Midbrain (tissue), 1 donor: ENCODE measurements at places on chromosomes 2 and 18.

GRCh38 chr18:63063171-63063570, 256.4 kb downstream of the BCL2 start:
- DNase-seq: no peak

DNA sequence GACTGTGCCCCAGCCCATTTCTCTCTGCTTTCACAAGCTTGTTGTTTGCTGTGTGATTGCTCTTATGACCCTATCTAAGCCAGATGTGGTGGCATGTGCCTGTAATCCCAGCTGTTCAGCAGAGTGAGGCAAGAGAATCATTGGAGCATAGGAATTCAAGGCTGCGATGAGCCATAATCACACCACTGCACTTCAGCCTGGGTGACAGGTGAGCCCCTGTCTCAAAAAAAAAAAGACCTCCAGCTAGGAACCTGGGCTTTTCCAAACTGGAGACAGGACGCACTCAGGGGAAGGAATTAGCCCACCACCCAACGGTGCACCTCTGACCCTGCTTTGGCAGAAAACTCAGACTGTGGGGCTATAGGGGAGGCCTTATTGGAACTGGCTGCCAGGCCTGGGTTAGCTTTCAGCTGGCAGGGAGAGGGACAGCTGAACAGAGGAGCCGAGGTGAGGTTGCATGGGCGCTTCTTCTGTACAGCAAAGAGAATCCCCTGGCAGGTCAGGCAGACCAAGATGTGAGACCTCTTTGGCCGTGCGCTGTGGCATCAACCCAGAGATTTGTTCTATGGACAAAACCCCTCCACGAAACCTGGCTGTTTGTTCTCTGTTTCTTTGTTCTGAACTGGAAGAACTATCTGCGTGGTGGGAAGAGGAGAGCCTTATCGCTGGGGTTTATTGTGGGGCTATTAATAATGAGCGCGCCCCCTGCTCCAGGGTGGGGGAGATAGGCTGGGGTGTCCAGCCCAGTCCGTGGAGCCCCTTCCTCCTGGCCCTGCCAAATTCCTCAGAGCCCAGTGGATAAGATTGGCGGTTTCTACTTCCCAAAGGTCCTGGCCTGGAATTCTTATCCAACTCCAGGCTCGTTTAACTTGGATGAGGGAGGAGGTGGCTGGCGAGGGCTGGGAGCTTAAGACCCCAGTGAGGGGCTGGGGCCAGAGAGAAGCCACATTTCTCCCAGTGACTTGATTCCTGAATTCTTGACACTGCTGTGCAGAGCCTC, 38.8 kb upstream of the SMAD7 start:
- no peak for DNase-seq

- DNase-seq: no peak
Observed at GRCh38 chr2:70010576-70011111, 49.2 kb upstream of the ASPRV1 start.

DNA sequence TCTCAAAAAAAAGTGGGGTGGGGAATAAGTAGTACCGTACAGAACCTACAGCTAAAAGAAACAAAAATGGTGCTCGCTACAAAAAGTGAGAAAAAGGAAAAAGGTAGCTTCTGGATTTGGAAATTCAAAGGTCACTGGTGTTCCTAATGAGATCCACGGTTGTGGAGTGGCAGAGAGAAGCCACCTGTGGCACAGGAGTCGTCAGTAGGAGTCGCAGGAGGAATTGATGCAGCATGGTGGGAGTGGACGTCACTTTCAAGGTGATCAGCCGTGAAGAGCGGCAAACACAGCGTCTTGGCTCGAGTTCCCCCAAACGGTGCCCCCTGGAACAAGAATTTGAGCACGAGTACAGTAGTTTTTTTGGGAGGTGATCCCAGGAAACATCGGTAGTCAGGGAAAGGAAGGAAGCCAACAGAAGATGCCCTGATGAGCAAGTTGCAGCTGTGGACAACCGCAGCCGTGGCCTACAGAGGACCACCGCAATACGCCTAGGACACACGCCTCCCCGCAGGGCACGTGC, 1.4 kb upstream of the TTL start:
- DNase-seq: no peak

DNA sequence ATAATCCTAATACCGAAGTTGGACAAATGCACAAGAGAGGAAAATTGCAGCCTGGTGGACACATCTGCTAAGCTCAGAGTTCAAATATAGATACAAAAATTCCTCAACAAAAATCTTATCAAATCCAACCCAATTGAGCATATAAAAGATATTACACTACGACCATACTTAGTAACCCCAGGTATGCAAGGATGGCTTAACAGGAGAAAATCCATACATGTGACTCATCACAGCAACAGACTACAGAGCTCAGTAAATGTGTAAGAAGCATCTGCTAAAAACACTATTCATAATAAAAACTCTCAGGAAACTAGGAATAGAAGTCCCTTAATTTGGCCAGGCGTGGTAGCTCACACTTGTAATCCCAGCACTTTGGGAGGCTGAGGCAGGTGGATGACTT, 28.3 kb downstream of the HS6ST1 start:
- DNase-seq: no peak

- no peak for DNase-seq
Observed at GRCh38 chr2:120949027-120949956, 213.6 kb downstream of the GLI2 start.

GRCh38 chr2:10161961-10162441, 39.5 kb downstream of the RRM2 start:
- DNase-seq: no peak

GRCh38 chr2:27954771-27955383, 64.3 kb downstream of the BABAM2 start:
- DNase-seq: peak; percentile 24

- no peak for DNase-seq
Observed at GRCh38 chr2:210633699-210634098, 77.3 kb downstream of the CPS1 start.

DNA sequence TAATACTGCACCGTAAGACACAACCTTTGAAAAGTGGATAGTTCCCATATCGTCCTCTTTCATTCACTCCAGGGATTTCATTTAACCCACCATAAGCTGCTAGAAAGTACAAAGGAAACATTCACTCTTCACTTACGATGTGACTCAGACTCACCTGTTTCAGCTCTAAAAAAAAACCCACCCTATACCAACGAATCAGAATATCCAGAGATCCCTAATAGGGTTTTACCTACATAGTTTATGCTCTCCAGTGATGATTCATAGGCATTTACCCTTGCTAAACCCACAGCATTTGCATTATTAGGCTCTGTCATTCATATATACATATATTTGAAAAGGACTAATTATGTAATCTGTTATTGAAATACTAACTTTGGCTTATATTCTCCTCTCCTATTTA, 60.2 kb downstream of the PRPF40A start:
- no peak for DNase-seq

- DNase-seq: no peak
Observed at GRCh38 chr2:190415794-190416775, 7.9 kb downstream of the MFSD6 start.

- no peak for DNase-seq
Observed at GRCh38 chr18:76363436-76364120, 131.5 kb downstream of the ZNF516 start.
